SJCRH30 (cell line): ENCODE measurements at places on chromosomes 7 and 10.

DNA sequence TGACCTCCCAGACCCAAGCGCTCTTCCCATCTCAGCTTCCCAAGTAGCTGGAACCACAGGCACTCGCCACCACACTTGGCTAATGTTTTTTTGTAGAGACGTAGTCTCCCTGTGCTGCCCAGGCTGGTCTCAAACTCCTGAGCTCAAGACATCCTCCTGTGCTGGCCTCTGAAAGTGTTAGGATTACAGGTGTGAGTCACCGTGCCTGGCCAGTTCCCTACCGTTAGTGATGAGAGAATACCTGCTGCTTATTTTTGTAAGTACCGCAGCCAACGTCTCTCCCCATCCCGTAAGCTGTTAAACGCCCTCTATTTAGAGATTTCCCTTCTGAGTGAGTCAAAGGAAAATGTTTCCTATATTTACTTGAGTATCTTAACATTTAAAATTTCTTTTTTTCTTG, 38.5 kb upstream of the PDLIM1 start:
- H3K4me3 ChIP-seq, result no peak overlapping the region
- no peak for DNase-seq
- no peaks in the 10 kb centered on the region for H3K27me3 ChIP-seq
- no peaks in the 10 kb centered on the region for H3K36me3 ChIP-seq

DNA sequence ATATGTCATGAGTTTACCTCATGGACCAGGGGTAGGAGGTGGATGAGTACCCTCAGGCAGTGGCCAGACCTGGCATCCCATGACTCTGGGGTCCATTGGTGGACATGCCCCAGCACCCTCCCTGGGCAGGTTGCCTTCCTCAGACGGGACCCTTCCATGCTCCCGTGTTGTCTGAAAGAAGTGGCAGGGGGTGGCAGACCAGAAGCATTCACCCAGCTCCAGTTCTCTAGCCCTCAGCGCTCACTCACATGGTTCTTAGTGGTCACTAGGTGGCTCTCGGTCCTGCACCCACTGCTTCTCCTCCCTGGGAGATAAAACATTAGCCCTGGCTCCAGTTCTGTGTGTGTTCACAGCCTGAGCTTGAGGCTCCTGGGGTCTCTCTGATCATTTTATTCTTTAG, 6.0 kb downstream of the RBP3 start:
- no peaks in the 10 kb centered on the region for H3K27me3 ChIP-seq
- DNase-seq, result no peak
- no peak overlapping the region for H3K4me3 ChIP-seq
- H3K4me1 ChIP-seq, result no peaks in the 10 kb centered on the region
- H3K27ac ChIP-seq, result no peak overlapping the region
- no peaks in the 10 kb centered on the region for H3K36me3 ChIP-seq

DNA sequence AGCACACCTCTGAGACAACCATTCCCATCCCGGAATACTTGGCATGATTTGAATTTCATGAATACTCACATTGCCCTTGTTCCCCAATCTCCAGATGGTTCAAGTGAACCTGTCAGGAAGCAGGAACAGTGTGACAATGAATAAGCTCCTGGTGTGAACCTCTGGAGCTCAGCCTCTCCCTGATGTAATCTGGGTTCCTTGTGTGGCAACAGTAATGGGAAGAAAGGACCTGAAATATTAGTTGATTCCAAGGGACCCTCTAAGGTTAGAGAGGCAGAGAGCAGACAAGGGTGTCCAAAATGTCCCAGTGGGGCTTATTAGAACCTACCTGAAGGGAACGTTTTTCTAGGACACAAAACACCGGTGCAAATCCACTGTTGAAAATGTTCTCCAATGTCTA, 8.5 kb downstream of the OR2A7 start:
- DNase-seq, result peak; percentile 9
- H3K4me1 ChIP-seq, result no peaks in the 10 kb centered on the region
- H3K27ac ChIP-seq, result no peak overlapping the region
- H3K27me3 ChIP-seq, result peaks cover 5% of the 10 kb centered on the region; the same call in 1 of the 2 replicates
- no peak overlapping the region for H3K4me3 ChIP-seq
- no peaks in the 10 kb centered on the region for H3K36me3 ChIP-seq

DNA sequence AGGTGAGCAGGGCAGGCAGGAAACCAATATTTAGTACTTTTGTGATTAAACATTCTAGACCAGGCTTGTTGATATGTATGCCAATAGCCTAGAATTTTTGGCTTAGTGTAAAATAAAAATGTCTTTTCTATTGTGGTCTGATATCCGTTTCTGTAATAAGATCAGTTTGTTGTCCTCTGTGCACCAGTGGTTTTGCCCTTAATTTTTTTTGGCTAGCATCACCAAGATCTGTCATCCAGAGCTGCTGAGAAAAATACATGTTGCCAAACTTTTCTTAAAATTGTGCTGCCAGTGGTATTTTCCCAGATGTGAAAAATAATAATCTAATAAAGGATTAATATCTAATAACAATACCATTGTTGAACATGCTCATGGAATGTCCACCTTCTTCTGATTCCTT, 115.6 kb downstream of the TWIST1 start:
- no peak overlapping the region for H3K27ac ChIP-seq
- H3K4me1 ChIP-seq, result peaks cover 5% of the 10 kb centered on the region; the same call in 1 of the 2 replicates
- H3K4me3 ChIP-seq, result no peak overlapping the region
- no peak for DNase-seq

GRCh38 chr10:13629116-13629515, 42.4 kb downstream of the PRPF18 start:
- H3K4me1 ChIP-seq, result no peaks in the 10 kb centered on the region
- peaks cover 16% of the 10 kb centered on the region for H3K36me3 ChIP-seq
- DNase-seq, result no peak
- no peak overlapping the region for H3K27ac ChIP-seq
- no peak overlapping the region for H3K4me3 ChIP-seq
